ENCODE measurements at places on chromosomes 2 and 18.

GRCh38 chr2:127859712-127860085 lies 1.7 kb upstream of the POLR2D start:
- peak; percentile 83 for DNase-seq

GRCh38 chr2:242041816-242042215 lies 172.3 kb downstream of the RTP5 start:
- DNase-seq = no peak

GRCh38 chr2:709138-709765 lies 32.0 kb upstream of the TMEM18 start:
- DNase-seq = no peak

GRCh38 chr2:16851126-16851525 lies 185.5 kb upstream of the CYRIA start:
- DNase-seq = no peak

DNA sequence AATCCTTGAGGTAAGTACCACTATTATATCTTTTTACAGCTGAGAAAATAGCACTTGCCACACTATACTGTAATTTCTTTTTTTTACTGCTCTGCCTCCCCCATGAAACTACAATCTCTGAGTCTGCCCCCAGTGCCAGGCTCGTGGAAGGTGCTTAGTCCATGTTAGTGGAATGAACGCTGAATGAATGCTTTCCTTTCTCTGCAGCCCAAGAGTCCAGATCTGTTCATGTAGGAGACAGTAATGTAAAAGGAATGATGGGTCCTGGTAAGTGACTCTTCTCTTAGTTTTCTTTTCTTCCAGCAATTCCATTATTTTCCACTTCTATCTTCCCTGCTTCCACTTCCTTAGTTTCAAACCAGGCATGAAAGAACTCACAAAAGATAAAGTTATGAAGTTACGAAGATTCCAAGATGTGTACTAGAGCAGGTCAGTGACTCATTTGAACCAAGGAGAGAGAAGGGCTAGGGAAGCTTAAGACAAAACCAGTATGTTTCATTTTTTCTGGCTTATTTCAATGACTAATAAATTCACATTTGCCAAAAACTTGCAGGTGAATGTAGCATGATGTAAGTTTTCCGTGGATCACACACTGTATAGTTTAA lies 46.0 kb downstream of the ARHGEF33 start:
- DNase-seq = peak; percentile 34

- peak; percentile 21 for DNase-seq
These were observed 33.8 kb downstream of the SMC6 start for GRCh38 chr2:17719562-17720371.

- DNase-seq = no peak
These were observed 146.3 kb upstream of the TWIST2 start for GRCh38 chr2:238701341-238702206.

DNA sequence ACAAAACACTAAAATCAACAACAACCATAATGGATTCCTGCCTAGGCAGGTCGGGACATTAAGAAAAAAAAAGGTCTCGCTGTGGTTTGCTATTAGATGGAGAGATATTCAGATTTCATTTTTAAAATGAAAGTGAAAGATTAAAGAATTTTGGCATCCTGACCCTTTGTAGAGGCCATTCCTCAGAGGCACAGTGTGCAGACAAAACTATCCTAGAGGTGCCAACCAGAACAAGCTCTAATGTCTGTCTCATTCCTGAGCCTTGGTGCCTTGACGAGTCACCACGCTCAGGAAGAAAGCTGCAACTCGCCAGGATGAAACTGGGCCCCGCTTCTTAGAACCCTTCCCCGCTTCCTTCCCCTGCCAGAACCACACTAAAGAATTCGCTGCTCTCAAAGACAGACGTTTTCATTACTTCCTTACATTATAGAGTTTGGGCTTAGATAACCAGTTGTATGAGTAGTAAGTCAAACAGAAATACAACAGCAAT lies 156.0 kb downstream of the TGIF1 start:
- DNase-seq = peak; percentile 36

GRCh38 chr2:209741953-209742352 lies 29.7 kb upstream of the UNC80 start:
- no peak for DNase-seq

DNA sequence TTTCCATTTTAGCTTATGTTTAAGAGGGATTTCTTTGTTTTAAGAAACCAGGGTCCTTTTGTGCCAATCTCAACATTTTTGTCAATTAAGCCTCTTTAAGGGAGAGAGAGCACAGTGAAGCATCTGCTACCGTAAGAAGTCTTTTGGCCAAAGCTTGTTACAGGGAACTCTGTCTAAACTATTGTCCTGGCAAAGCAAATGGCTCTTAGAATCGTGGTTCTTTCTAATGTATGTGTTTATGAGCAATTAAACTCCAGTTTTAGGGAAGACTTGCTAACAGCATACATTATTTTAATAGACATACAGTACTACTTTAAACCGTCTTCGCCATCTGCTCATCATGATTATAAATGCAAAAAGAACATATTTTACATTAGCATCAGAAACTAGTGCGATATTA lies 202.1 kb downstream of the CDCA7 start:
- DNase-seq = no peak

GRCh38 chr2:159695795-159696448 lies 16.4 kb upstream of the MARCHF7 start:
- DNase-seq = no peak

All from MCF 10A (cell line).